Liver (tissue), 10 donors: ENCODE measurements at places on chromosomes 4 and X.

DNA sequence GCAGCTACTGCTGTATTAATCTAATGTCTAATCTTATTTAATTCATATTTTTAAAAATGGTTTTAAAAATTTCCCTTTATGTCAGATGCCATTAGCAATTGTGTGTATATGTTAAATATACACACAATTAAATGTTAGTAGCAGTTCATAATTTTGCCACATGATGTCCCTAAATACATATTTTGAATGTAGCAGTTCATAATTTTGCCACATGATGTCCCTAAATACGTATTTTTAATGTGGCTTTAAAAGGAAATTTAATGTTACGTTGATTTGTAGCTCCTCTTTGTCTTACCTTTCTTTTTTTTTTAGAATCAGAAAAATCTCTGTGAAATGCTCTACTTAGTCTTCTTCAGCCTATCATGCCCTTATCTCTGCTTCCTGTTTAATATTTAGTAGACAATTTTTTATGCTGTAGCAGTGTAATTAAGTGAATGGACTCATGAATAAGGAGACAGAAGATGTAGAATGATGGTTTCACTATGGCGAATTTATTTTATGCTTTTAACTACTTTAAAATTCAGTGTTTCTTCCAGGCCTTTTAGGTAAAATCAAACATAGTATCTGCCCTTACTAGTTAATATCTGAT, 26.1 kb downstream of the RBM46 start:
- DNase-seq = no peak

- DNase-seq = no peak
Observed at GRCh38 chr4:4838936-4839810, 20.3 kb upstream of the MSX1 start.

DNA sequence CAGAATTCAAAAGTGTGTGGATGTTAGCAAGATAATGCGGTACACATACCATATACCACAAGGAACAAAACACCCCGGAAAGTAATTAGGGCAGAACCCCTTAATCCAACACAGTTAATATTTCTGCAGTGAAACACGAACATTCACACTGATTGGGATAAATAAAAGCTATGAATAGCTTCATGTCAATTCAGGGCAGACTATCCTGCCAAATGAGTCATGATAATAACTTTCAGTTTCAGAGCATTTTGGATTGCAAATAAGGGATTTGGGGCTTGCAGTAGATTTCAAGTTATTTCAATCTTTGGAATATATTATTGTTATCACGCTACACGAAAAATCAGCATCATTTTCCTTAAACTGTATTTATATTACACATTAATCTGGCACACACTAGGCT, 24.3 kb downstream of the IRF2 start:
- DNase-seq = no peak

- no peak for DNase-seq
Observed at GRCh38 chr4:8938623-8939022, 67.0 kb upstream of the HMX1 start.

GRCh38 chrX:84729809-84730208, 227.6 kb upstream of the HDX start:
- no peak for DNase-seq

DNA sequence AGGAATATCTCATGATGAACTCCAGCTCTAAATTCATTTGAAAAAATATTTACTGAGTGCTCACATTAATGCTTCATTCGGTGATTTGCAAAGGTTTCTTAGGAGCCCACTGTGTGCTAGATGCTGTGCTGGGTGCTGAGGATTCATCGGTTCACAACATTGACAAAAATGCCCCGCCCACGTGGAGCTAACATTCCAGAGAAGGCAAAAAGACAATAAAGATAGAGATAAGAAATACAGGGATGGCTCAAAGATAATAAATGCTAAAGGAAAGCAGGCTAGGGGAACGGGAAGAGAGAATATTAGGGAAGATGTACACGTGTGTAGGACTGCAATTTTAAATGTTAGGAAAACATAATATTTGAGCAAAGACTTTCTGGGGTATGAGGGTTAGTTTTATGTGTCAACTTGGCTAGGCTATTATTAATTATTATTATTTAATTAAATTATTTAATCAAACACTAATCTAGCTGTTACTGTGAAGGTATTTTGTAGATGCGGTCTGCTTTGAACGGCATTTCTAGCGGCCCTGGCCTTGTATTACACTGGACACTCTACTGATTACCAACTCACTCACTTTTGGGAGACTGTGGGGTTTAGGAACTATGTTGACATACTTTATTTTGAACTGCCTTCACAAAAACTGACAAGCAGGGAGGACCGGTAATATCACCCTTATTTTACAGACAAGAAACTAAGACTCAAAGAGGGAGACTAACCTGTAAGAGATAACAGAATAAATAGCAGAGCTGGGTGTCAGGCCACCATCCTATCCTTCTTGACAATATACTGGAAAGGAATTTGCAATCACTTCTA, 61.9 kb upstream of the IRF2 start:
- no peak for DNase-seq

- no peak for DNase-seq
Observed at GRCh38 chr4:5371415-5372190, 320.3 kb downstream of the STK32B start.

DNA sequence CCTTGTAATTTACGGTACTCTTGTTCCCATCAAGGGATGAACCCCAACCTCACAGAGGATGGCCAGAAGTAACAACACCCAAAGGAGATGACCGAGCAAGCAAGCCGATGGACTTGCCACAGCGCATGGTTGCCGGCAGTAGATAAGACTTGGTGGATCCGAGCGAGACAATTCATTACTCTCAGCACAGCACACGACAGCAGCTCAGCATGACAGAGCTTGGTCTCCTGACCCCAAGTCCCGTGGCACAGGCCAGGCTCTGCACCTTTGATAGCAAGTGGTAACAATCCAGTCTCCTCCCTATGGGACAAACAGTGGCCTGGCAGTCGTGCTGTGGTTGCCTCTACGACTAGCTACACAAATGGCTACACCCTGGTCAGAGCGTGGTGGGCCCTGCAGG, 26.3 kb downstream of the RWDD4 start:
- no peak for DNase-seq

DNA sequence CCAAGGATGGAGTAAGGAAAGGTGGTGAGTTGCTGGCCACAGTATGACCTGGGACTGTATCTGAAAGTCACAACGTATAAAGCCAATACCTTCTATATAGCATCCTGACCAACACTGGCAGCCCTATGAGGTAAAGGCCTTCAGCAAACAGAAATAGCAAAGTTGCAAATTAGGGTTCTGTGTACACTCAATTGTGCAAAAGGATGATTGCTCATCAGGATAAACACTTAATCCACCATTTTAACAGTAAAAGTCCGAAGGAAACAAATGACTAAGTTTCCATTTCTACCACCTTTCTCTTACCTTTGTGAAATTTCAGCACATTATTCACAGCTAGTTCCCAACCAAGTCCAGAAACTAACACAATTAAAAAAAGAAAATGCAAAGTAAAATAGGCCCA, 1.4 kb upstream of the FNIP2 start:
- no peak for DNase-seq

DNA sequence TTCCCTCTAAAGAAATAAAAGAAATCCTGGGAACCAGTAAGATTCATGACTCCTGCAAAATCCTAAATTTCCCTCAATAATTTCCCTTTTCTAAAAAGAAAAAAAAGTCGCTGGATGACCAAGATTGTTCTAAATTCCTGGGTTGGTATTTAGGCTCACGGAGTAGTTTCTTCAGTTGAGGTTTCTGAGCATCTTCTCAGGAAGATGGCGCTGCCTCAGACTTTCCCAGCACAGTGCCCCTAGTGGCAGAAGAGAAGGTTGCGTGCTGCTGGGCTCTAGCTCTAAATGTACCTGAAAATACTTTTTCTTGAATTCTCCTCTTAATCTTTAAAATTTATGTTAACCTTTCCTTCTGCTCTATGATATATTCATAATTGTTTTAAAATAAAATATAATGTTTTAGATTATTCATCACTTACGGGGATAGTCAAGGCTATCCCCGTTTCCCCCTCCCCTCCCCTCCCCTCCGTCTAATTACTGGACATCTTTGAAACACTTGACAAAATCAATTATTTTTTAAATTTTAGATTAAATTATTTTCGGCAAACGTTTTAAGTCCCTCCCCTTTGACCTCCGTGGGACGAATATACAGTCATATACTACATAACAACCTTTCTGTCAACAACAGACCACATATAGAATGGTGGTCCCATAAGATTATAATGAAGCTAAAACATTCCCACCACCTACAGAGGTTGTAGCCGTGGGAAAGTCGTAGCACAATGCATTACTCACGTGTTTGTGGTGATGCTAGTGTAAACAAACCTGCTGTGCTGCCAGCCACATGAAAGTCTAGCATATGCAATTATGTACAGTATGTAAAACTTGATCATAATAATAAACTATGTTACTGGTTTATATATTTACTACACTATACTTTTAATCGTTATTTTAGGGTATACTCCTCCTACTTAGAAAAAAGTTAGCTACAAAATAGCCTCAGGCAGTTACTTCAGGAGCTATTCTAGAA, 41.0 kb upstream of the GATB start:
- DNase-seq = peak; percentile 48

GRCh38 chr4:168696826-168697225, 200.0 kb downstream of the PALLD start:
- DNase-seq = no peak

- DNase-seq = peak; percentile 44
Observed at GRCh38 chrX:71181558-71181909, 36.9 kb downstream of the NLGN3 start.

DNA sequence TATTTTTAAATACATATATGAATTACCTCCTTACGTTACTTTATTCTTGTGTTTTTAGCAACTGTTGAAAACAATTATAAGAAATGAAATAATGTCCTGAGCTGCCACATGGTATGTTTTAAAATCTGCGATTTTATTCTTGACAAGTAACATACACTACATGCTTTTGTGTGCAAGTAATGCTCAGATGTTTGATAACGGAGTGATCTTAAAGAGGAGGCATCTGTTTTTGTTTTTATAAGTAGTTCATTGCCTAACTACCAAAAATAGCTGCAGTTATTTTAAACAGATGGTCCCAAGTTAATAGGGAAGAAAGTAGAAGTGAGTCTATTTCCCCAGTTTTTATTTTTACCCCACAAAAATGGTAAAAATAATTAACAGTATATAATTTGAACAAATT, 55.2 kb downstream of the GAB1 start:
- no peak for DNase-seq

DNA sequence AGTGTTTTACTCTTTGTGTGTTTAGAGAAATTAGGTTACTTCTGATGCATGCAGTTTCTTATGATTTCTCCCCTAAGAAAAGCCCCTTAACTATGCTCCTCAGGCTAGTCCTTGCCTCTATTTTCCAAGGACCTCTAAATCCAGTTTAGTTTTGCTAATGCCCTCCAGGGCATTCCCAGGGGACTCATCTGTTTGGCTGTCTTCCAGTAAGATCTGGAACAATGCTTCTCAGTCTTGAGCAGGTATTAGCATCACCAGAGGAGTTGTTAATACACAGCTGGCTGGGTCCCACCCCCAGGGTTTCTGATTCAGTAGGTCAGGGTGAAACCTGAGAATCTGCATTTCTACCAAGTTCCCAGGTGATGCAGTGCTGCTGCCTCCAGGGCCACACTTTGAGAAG, 56.9 kb downstream of the OTC start:
- DNase-seq = no peak

- no peak for DNase-seq
Observed at GRCh38 chr4:145333786-145334185, 147.9 kb upstream of the SMAD1 start.

GRCh38 chr4:14095831-14096230, 468.3 kb upstream of the BOD1L1 start:
- DNase-seq = no peak

DNA sequence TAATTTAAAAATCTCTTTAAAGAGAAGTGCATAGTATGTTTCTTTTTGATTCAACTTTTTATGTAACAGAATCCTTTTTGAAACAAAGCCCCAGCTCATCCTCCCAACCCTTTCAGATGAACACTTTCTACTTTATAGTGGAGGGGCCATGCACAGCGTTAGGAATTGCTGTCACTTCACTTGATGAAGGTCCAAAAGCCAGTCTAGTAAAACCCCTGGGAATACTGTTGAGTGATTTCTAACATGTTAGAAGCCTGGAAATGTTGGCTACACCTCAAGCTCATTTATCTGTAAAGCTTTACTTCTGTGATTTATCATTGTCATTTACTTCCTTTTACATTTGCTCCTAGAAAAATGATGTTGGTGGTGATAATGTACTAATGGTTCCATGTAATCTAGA, 1608.9 kb upstream of the TENM3 start:
- DNase-seq = no peak

- DNase-seq = no peak
Observed at GRCh38 chr4:137740141-137740540, 207.8 kb upstream of the PCDH18 start.

GRCh38 chr4:173025131-173025530, 143.5 kb upstream of the GALNT7 start:
- no peak for DNase-seq

GRCh38 chr4:6469144-6469543, 3.3 kb downstream of the PPP2R2C start:
- DNase-seq = no peak

DNA sequence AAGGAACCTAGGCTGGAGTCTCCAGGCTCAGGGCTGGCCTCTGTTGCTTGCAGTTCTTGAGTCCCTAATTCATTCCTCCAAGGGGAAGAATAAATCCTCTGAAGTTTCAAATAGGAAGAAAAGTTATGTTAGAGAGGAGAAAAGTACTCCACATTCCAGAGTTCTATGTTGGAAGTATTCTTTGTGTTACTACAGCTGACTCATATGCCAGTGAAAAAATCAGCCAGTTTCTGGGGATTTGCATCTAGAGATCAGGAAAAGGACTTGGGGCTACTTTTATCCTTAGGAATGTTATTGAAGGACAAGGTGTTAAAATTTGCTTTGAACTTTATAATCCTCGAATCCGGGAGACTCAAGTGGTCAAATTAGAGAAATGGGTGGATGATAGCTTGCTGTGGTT, 11.7 kb upstream of the NUDT9 start:
- DNase-seq = no peak

DNA sequence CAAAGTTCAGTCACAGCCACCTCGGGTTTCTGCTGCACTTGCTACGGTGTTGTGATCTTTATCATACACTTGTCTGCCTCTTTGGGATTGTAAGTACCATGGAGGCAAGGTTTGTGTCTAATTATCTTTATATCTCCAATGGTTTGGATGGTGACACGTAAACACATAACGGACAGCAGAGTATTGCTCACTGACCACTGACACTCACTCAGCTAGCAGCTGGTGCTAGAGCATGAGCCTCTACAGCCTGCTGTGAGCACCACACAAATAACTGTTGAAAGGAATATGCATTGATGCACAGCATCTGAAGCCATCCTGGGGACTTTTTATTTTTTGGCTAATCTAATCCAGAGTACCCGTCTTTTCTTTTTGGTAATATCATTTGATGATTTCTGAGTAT, 156.0 kb downstream of the DCLK2 start:
- DNase-seq = no peak

- no peak for DNase-seq
Observed at GRCh38 chr4:25020236-25020635, 10.5 kb downstream of the LGI2 start.

DNA sequence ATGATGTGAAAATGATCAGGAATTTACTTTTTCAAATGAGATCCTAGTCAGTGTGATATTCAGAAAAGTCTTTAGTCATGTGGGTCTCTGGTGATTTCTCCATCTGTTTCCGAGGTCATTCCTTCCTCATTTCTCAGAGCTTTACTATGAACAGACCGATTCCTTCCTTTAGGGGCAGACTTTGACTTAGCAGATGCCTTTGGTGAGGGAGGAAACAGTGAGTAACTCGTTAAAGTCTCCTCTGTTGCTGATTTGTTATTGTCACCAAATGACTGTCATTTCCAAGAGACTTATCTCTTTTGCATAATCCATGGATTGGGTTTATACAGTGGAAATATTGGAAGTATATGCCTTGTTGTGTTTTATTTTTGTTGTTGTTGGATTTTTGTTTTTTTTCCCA, 76.2 kb upstream of the CD99 start:
- DNase-seq = no peak
